ENCODE measurements at places on chromosomes 13 and 19.

GRCh38 chr13:61833228-61833627, 417.6 kb upstream of the PCDH20 start:
- no peak for DNase-seq

- peak; percentile 73 for DNase-seq
Observed at GRCh38 chr19:35320065-35320713, 8.8 kb upstream of the CD22 start.

DNA sequence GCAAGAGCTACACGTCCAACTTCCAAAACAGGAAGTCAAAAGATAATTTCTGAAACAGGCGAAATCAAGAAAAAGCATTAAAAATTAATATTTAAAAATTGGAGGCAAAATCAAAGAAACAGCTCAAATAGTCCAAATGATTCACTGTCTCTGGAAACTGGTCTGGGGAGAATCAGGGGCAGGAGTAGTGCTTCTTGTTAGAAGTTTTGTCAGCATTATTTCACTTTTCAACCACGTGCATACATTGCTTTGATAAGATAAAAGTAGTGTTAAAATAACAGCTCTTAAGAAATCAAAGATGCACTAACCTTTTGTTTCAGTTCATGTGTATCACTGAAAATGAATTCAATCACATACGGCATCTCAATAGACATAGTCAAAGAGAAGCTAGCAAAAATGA, 53.8 kb downstream of the PARP4 start:
- DNase-seq, result no peak

DNA sequence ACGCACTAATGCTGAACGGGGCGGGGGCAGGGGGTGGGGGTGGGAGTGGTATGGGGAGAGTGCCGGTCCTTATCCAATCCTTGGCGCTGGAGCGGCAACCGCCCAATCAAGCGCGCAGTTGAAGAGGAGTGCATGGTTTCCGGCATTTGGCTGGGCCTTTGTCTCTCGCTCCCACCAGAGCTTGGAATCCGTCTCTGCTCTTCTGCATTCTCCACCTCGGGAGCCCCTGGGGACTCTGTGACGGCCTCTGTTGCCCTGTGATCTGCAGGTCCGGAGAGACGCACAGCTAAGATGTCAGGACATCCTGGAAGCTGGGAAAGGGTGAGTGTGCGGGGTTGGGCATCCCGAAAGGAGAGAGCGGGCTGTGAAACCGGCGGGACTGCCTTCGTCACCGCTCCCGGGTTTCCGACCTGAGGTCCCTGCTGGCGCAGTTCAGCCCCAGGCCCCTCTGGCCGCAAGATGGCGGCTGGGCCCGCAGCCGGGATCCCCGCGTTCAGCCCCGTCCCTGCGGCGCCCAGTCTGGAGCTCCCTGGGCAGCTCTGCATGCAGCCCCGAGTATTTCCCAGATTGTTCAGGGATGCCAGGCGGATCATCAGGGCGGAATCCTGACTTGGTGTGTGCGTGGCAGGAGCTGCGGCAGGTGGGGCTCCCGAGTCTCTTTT, 53.6 kb upstream of the ZNF254 start:
- DNase-seq, result peak; percentile 94

- DNase-seq, result no peak
Observed at GRCh38 chr13:28415994-28416421, 78.9 kb downstream of the FLT1 start.

GRCh38 chr19:34328982-34329381, 36.0 kb upstream of the GPI start:
- DNase-seq, result no peak

DNA sequence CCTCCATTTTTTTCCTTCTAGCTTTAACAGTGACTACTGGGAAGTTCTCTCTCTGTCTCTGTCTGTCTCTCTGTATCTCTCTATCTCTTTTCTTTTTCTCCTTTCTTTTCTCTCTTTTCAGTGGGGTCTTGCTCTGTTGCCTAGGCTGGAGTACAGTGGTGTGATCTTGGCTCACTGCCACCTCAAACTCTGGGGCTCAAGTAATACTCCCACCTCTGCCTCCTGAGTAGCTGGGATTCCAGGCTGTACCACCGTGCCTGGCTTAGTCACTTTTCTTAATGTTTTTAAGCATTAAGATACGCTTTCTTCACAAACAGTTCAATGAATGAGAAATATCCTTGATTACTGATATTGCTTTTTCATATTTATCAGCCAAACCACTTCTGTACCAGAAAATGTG, 13.1 kb downstream of the PCCA start:
- DNase-seq, result no peak

DNA sequence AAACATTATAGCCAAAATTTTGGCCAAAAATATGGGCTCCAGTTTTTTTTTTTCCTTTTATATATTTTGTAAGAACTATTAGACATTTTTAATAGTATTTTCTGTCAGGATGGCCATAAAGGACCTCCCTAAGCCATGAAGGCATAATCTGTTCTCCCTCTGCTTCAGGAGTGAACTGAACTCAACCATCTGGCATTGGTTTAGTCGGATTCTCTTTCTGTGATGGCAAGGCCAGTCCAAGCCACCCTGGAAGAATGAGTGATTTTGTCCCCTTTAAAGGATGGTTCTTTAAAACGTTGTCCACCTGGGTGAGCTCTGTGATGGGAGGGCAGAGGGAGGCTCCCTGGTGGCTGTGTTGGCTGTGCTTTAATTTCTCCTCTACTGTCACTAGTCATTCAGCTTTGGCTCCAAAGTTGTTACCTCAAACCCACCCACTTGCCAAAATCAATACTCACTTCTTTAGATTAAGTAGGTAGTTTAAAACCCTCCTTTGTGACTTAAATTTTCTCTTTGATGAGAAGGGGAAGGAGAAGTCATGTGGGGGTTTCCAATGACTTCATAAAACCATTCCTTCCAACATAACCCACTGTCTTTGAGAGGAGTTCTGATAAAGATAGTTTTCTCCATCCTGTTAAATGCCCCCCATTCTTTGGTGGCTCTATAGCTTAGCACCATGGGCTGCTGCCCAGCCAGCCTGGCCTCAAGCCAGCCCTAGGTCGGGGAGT, 4.4 kb downstream of the TNFRSF19 start:
- no peak for DNase-seq

- DNase-seq, result no peak
Observed at GRCh38 chr13:41312176-41312500, 1.1 kb downstream of the NAA16 start.

GRCh38 chr13:42007844-42008243, 40.6 kb upstream of the DGKH start:
- no peak for DNase-seq

- no peak for DNase-seq
Observed at GRCh38 chr19:1472231-1473084, 6.6 kb downstream of the C19orf25 start.

- DNase-seq, result peak; percentile 68
Observed at GRCh38 chr13:80338781-80339562, 2.0 kb downstream of the SPRY2 start.

GRCh38 chr19:29811125-29812079, at the start of gene CCNE1:
Gene CCNE1, plus strand, starts transcription at chr19:29811991. Its CDS starts 565 bp downstream, at chr19:29812556.
- peak; percentile 65 for DNase-seq

- no peak for DNase-seq
Observed at GRCh38 chr13:71437704-71438103, 429.3 kb downstream of the DACH1 start.

- DNase-seq, result no peak
Observed at GRCh38 chr19:27744926-27745768, 1467.8 kb downstream of the UQCRFS1 start.

DNA sequence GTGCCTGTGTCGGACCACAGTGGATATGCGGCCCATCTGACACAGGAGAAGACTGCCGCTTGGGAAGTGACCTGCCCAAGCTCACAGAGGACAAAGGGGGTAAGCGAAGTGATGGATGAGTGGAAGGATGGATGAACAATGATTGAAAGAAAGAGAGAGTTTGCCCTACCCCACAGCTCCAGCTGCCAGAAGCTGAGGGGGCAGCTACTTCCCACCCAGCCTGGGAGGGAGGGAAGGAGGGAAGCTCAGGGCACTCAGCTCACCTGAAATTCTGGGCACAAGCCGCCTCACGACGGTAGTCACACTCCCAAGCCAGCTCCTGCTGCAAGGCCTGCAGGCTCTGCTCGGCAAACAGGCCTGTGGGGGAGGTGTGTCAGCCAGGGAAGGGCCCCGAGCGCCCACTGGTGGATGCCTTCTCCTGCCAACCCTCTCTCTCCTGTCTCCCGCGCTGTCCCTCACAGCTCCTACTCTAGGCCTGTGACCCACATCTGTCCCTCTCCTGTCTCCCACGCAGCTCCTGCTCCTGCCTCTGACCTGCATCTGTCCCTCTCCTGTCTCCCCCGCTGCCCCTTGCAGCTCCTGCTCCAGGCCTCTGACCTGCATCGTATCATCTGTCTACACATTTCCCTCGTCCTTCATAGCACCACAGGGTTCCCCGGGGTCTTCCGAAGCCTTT, 12.0 kb upstream of the NUMBL start:
- peak; percentile 30 for DNase-seq

DNA sequence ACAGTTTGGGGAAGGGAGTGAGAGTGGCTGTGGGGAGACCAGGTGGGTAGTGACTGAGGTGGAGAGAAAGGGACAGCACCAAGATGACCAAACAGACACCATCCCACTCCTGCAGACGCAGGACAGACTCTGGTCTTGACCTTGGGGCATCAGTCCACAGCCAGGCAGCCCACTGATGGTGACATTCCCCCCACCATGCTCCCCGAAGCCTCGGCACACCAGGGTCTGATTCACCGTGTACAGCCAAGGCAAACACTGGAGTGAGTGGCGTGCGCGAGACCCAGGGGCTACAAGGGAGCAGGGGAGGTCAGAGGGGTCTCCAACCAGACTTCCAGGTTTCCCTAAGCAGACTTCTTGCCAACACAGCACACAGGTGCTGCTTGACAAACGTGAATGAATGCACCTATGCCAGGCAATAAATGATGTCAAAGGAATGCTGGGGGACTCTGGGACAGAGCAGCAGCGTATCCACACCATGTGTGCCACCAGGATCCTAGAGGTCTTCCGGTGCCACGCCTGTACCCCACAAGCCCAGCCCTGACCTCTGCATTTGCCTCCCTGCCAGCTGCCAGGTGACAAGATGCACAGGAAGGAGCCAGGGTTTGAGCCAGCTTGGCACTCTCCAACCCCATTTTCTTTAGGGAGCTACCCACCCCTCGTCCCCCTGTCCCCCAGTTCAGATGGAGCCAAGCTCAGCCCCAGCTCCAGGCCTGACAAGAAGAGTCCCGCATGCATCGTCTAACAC, 18.5 kb downstream of the RANBP3 start:
- DNase-seq, result no peak

DNA sequence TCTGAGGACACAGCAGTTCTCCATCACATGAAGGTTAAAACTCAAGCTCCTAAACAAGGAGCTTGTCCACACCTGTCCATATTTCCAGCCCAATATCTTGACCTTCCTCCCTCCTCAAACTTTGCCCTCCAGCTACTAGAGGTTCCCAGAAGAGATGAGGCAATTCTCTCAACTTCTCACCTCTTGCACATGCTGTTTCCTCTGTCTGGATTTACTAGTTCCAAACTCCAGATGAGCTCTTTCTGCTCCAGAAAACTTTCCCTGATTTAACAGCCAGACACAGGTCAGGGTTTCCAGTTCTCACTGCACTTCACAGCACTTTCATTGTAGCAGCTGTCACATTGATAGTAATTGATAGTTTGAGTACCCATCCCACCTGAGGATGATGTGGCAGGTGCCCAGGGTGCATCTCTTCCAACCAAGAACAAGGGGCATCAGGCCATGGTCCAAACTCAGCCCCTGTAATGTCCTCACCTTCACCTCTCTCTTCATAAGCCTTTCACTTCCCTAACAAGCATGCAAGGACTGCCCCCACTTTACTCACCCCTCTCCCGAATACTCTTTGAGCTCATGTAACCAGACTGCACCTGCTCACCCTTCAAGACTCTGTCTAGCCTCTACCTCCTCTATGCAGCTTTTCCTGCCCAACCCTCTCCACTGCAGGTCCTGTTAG, 3.0 kb upstream of the WDFY2 start:
- DNase-seq, result no peak

DNA sequence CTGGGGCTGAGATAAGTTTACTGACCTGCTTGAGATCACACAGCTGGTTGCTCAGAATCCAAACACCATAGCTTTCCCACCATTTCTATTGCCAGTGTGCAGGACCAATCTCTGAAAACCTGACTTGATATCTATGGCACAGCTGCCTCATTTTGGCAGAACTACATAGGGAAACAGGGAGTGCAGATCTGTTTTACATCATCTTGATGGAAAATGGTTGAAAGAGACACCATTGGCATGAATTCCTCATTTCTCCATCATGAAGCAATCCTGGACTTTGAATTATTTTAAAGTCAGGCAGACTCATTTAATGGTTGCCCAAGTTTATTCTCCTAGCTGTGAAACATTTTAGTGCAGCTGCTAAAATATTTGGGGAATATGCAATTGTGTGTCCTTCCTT, 1628.2 kb upstream of the SLC10A2 start:
- no peak for DNase-seq

DNA sequence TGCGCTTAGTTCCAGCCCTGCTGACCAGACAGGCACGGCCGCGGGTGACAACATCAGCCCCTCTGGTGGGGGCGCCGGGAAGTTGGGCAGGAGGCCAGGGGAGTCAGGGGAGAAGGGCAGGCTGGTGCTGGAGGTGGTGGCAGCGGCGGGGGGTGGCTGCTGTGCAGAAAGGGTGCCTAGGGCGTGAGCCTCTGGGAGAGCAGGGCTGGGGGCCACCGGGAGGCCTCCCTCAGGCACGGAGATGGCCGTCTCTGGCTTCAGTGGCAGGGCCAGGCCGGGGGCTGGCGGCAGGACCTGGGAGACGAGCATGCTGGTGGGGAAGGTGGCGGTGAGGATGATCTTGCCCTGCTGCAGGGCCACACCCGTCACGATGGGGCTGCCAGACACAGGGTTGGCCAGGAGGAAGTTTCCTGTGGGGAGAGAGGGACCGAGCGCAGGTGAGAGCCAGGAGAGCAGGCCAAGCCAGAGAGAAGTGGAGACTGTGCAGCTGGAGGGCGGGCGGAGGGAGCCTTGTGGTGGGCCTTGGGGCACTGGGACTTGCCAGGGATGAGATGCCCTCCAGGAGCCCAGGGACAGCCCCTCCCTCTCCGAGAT, 3.3 kb downstream of the SIX5 start:
- DNase-seq, result no peak

DNA sequence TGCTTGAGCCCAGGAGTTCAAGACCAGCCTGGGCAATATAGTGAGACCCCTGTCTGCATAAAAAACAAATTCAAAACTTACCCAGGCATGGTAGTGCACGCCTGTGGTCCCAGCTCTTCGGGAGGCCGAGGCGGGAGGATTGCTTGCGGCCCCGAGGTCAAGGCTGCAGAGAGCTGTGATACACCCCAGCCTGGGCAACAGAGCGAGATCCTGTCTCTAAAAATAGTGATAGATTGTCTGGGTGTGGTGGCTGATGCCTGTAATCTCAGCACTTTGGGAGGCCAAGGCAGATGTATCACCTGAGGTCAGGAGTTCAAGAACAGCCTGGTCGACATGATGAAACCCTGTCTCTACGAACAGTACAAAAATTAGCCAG, 4.0 kb upstream of the KLF16 start:
- no peak for DNase-seq

GRCh38 chr19:41548954-41549688, 26.8 kb upstream of the CEACAM21 start:
- DNase-seq, result peak; percentile 99

DNA sequence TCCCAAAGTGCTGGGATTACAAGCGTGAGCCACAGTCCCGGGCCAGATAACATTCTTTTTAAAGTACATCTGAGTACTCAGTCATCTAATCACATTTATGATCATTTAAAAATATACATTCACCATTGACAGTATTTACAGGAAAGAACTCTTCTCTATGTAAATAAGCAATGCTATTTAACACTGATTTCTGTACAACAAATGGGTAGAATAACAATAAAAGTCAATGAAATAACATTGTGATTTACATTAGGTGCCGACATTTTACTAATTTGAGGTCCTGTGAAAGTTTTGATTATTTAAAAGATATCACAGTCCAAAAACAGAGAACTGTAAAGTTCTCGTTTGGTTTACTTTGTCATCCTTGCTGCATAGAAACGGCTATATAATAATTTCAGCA, 1763.7 kb downstream of the SLITRK1 start:
- DNase-seq, result no peak
